IMR-90 (cell line): ENCODE measurements at places on chromosomes 7 and 10. TPM values are rescaled to one million over a fixed set of nuclear protein-coding genes. Genes with fewer than 3 reads are reported as not detected.
A peak's percentile ranks its signal among the peaks of the same experiment; 100 is the strongest.

GRCh38 chr7:37031571-37032257 lies 307.4 kb upstream of the AOAH start:
- H3K27me3 ChIP-seq: no peaks in the 10 kb centered on the region
- no peak overlapping the region for H3K4me3 ChIP-seq
- H3K27ac ChIP-seq: peak overlapping the region; percentile 60
- DNase-seq: peak; percentile 100

DNA sequence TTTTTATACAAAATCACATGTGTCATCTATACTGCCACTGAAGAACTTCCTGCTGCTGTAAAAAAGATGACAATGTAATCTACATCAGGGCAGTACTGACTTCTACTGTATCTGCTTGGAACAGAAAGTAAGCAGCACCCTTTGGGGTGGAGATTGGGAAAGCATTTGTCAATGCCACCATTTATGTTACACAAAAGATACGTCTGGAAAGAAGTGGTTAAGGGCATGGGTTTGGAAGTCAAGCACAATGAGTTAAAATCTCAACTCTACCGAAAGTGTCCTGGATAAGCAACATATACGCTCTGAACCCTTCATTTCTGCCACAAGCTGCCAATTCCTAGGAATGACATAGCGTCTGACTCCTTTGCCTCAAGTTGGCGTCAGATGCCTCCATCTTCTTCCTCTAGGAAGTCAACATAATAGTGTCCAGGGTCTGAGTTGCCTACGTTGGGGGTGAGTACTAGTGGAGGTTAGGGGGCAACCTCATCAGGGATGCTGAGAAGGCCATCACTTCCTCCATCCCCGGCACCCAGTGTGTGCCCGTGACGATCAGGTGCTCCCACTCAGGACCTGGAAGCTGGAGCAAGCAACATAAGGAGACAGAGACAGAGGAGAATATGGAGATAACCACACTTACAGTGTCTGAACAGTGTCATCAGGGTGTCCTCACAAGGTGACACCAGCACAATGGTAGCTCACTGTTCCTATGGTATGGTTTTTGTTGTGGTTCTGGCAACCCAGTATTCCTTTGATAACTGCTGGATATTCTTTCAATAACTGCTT lies 58.3 kb downstream of the SGMS1 start:
- DNase-seq: no peak
- no peaks in the 10 kb centered on the region for H3K36me3 ChIP-seq
- no peak overlapping the region for H3K4me3 ChIP-seq
- no peaks in the 10 kb centered on the region for H3K27me3 ChIP-seq
- H3K4me1 ChIP-seq: peaks cover 4% of the 10 kb centered on the region; the same call in 1 of the 2 replicates
- H3K27ac ChIP-seq: no peak overlapping the region

The SFRP5 gene
- not detected in 2 replicates for total RNA-seq

DNA sequence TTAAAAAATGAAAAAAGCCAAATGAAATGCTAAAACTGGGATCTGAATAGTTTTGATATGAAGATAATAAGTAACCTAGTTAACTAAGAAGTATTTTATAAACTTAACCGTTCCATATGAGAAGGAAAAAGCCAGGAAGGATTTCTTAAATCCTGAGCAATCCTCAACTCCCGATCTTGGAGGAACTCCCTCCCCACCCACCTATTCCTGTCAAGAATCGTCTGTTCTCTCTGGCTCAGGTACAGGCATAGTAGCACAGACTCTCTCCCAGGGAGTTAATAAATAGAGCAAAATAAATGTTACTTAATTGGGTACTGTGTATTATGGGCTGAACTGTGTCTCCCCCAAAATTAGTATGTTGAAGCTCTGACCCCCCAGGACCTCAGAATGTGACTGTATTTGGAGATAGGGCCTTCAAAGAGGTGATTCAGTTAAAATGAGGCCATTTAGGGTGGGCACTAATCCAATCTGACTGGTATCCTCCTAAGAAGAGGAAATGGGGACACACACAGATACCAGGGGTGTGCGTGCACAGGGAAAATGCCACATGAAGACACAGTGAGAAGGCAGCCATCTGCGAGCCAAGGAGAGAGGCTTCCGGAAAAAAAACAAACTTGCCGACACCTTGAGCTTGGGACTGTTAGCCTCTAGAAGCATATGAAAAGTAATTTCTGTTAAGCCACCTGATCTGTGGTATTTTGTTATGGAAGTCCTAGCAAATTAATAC lies 28.7 kb downstream of the PUS7 start:
- no peak overlapping the region; the same call in 1 of the 2 replicates for H3K4me3 ChIP-seq
- peaks cover 19% of the 10 kb centered on the region for H3K4me1 ChIP-seq
- peak; percentile 36 for DNase-seq
- H3K27ac ChIP-seq: peak overlapping the region; percentile 63
- no peaks in the 10 kb centered on the region; the same call in 1 of the 2 replicates for H3K36me3 ChIP-seq

DNA sequence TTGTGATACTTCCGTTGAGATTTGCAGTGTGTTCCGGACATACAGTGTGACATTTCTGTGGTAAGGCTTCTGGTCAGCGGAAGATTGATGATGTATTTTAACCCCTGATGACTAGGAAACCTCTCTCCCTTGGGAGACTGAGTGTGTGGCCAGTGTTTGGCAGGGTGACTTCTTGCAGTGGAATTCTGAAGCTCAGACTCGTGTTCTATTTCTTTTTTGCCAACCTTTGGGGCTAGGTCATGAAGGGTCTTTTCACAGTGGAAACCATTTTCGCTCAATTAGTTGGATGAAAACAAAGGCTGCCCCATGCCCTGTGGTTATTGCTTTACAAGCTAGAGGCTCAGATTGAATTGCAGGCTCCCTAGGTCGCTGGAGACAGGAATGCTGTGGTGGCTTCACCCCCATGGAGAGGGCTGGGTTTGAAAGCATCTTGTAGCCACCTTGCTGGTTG lies 288.9 kb downstream of the BBS9 start:
- no peaks in the 10 kb centered on the region for H3K36me3 ChIP-seq
- H3K27me3 ChIP-seq: peaks cover 7% of the 10 kb centered on the region
- peak; percentile 60 for DNase-seq

GRCh38 chr10:131814567-131815265 lies 86.1 kb upstream of the PPP2R2D start:
- no peaks in the 10 kb centered on the region for H3K27me3 ChIP-seq
- no peak overlapping the region for H3K4me3 ChIP-seq
- H3K27ac ChIP-seq: no peak overlapping the region
- no peaks in the 10 kb centered on the region for H3K4me1 ChIP-seq

- H3K27me3 ChIP-seq: peaks cover 14% of the 10 kb centered on the region
- H3K4me3 ChIP-seq: no peak overlapping the region
- no peaks in the 10 kb centered on the region for H3K4me1 ChIP-seq
- DNase-seq: no peak
- H3K27ac ChIP-seq: no peak overlapping the region
Measured at GRCh38 chr10:132881186-132881920, 61.0 kb downstream of the CFAP46 start.

The GALNT17 gene
- not detected in 2 replicates for total RNA-seq

DNA sequence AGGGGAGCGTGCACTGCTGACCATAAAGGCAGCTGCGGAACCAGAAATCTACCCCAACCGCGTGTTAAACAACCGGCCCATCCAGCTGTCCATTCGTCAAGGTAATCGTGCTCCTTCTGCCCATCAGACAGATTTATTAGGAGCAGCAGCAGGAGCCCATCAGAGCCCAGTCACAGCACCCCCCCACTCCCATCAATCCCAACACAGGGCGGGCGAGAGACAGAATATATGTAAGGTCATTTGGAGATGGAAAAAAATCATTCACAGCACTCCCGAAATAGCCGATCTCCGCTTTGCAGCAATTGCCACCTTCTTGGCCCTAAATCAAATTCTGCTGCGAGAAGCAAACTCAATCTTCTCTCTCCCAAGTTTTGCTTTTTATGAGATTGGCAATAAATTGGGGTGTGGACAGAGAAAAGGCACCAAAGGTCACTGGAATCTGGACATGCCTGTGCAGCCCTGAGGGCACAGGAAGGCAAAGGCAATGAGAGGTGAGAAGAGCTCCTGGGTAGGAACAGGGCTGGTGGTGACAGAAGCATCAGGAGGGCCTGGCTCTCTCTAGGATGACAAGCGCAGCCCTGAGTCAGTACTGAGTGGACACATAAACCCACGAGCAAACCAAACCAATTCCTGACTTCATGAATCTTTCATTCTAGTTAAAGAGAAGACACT lies 145.0 kb upstream of the ZMIZ1 start:
- peaks cover 25% of the 10 kb centered on the region for H3K27me3 ChIP-seq
- no peak overlapping the region for H3K27ac ChIP-seq
- H3K36me3 ChIP-seq: no peaks in the 10 kb centered on the region
- no peak for DNase-seq

The WNT8B gene
- total RNA-seq: not detected in 2 replicates

The PFKP gene
- total RNA-seq: 281 and 294 TPM in 2 replicates

The WNT16 gene
- 1.1 and 1.7 TPM in 2 replicates for total RNA-seq

The CYP26A1 gene
- total RNA-seq: not detected in 2 replicates

- H3K27ac ChIP-seq: no peak overlapping the region; the same call in 1 of the 2 replicates
- no peaks in the 10 kb centered on the region for H3K36me3 ChIP-seq
- no peak overlapping the region for H3K4me3 ChIP-seq
- DNase-seq: peak; percentile 67
Measured at GRCh38 chr7:90178679-90179278, 24.5 kb downstream of the STEAP1 start.

GRCh38 chr10:120016906-120017305 lies 124.4 kb downstream of the SEC23IP start:
- no peak for DNase-seq
- no peak overlapping the region for H3K27ac ChIP-seq
- no peaks in the 10 kb centered on the region for H3K4me1 ChIP-seq
- H3K27me3 ChIP-seq: no peaks in the 10 kb centered on the region
- H3K36me3 ChIP-seq: no peaks in the 10 kb centered on the region

GRCh38 chr10:16910793-16911164 lies 93.6 kb upstream of the RSU1 start:
- no peak overlapping the region for H3K27ac ChIP-seq
- no peak for DNase-seq
- no peaks in the 10 kb centered on the region for H3K36me3 ChIP-seq
- H3K4me1 ChIP-seq: peaks cover 6% of the 10 kb centered on the region

The NUTM2D gene
- 0.54 and 0.56 TPM in 2 replicates for total RNA-seq

The GRM3 gene
- total RNA-seq: not detected in 2 replicates

The UNCX gene
- total RNA-seq: not detected in 2 replicates

DNA sequence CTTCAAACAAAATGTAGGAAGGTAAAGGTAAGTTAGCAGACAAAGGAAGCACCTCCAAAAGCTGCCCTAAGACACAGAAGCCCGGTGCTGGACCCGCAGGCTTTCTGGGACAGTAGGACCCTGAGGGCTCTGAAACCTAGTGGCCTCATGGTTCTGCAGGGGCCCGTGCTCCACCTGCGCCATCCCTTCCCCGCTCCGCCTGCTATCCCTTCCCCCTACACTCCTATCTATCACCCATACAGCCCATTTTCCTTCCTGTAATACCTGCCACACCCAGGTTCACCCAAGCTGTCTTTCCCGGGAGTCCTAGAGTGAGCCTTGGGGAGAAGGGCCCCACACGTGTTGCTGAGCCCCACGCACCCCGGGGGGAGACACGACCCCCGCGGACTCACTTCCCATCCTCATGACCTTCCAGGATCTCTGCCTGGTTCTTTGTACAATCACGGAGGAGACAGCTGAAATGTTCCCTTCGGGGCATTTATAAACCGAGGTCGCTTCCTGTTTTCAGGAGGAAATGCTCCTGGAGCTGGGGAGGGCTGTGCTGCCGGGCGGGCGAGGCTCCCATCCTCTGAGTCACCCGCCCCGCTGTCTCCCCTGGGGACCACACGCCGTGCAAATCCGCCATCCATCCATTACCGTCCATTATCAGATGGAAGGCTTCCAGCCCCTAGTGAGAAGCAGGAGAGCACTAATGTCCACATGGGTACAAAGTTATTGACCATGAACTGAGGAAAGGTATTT lies 251.7 kb upstream of the PITRM1 start:
- H3K27ac ChIP-seq: no peak overlapping the region
- no peak overlapping the region for H3K4me3 ChIP-seq
- H3K36me3 ChIP-seq: no peaks in the 10 kb centered on the region
- peaks cover 14% of the 10 kb centered on the region for H3K4me1 ChIP-seq
- no peak for DNase-seq
- H3K27me3 ChIP-seq: no peaks in the 10 kb centered on the region

- H3K4me1 ChIP-seq: no peaks in the 10 kb centered on the region
- no peak overlapping the region for H3K4me3 ChIP-seq
- no peaks in the 10 kb centered on the region for H3K27me3 ChIP-seq
- DNase-seq: no peak
- no peak overlapping the region for H3K27ac ChIP-seq
Measured at GRCh38 chr10:109762555-109762954, 160.8 kb downstream of the XPNPEP1 start.
